ENCODE measurements at places on chromosomes 12 and 14.
A peak's percentile ranks its signal among the peaks of the same experiment; 100 is the strongest.

GRCh38 chr12:116426391-116427136 is 132.6 kb upstream of the MAP1LC3B2 start:
- DNase-seq: no peak

GRCh38 chr12:120940799-120941198 is 36.6 kb upstream of the SPPL3 start:
- no peak for DNase-seq

DNA sequence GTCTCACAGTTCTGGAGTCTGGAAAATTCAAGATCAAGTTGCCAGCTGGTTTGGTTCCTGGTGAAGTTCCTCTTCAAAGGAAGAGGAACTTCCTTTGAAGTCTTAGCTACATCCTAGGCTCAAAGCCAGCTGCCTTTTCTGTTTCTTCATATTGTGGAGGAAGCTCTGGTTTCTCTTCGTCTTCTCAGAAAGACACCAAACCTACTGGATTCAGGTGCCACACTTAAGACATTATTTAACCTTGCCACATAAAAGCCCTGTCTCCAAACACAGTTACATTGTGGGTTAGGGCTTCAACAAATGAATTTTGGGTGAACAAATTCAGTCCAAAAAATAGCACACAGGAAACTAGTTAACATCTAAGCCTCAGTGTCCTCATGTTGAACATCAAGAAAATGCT is 1019.8 kb downstream of the GALC start:
- no peak for DNase-seq

DNA sequence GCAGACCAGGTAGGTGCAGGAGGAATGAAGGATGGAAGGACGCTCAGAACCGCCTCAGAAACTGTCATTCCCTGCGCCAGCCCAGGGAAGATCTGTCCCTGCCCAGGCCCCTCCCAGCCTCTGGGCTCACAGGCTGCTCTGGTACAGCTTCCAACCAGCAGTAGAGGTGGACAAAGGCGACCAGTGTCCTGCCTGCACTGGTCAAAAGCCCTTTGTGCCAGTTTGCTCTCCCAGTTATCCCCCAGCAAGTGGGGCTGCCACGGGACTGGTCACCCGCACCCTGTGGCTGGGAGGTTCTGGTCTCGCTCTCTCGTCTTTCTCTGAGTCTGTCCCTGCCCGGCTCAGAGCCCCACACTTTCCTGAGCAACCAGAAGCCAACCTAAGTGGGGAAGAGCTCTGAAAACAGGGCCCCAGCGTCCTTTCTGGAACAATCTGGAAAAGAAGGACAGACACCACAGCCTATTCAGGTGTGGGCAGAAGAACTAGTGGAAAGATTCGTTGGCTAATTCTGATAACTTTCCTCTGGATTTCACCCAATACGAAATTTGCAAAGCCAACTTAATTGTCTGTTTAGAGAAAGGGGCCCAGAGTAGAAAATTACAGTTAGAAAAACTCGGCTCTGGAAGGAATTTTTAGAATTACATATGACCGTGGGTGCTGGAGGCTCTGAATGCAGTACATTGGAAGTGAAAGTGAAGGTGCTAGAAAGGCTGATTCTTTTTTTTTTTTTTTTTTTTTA is 21.7 kb downstream of the SNRNP35 start:
- DNase-seq: peak; percentile 68

GRCh38 chr12:77610446-77610845 is 220.2 kb upstream of the NAV3 start:
- no peak for DNase-seq

GRCh38 chr12:95413576-95413975 is 60.4 kb upstream of the METAP2 start:
- DNase-seq: no peak

GRCh38 chr12:2650261-2651067 is 144.3 kb upstream of the FKBP4 start:
- DNase-seq: no peak

DNA sequence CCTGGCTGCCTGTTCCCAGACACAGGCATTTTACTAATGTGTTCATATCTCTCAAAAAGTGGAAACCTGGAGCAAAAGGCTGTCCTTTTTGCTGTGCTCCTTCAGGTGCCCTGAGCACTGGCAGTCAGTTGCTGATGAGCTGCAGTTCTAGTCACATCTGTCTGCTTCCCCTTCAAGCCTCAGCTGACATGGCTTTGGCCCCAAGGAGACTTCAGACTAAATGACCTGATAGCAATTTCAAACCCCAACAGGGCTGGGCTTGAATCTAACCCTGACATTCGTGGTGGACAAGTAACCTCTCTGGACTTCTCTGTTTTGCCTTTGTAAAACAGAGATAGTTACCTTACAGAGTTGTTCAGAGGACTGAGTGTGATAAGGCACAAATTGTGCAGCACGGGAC is 5.7 kb downstream of the SERPINA9 start:
- no peak for DNase-seq

- DNase-seq: no peak
Measured at GRCh38 chr12:113284751-113285150, 50.2 kb downstream of the SLC8B1 start.

- no peak for DNase-seq
Measured at GRCh38 chr12:6092784-6093722, 31.4 kb downstream of the VWF start.

- DNase-seq: no peak
Measured at GRCh38 chr12:46402941-46403718, 30.6 kb upstream of the SLC38A2 start.

DNA sequence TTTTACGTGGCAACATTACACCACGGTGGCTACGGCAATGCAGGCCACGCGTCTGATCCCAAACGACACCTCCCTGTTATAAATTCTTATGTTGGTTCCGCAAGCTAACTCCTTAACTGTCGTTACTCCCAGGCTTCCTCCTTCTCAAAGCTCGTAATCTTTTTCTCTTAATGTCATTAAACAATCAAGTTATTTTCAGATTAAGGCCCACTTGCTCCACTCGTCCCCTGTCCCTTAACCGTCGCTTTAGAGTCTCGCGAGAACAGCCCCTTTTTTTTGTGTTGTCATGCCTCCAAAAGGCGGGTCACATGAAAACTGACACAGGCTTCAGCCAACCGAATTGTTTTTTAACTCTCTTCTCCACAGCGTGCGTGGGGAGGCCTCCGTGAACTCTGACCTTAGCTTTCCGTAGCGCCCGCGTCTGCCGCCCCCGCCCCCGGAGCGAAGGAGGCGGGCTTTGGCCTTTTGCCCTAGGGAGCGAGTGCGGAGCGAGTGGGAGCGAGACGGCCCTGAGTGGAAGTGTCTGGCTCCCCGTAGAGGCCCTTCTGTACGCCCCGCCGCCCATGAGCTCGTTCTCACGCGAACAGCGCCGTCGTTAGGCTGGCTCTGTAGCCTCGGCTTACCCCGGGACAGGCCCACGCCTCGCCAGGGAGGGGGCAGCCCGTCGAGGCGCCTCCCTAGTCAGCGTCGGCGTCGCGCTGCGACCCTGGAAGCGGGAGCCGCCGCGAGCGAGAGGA is at the start of gene CAND1:
Gene CAND1 (plus strand): TSS at position 463 of the 737 bp plus-strand sequence. CDS start 360 bp downstream, outside the sequence.
- DNase-seq: peak; percentile 99

DNA sequence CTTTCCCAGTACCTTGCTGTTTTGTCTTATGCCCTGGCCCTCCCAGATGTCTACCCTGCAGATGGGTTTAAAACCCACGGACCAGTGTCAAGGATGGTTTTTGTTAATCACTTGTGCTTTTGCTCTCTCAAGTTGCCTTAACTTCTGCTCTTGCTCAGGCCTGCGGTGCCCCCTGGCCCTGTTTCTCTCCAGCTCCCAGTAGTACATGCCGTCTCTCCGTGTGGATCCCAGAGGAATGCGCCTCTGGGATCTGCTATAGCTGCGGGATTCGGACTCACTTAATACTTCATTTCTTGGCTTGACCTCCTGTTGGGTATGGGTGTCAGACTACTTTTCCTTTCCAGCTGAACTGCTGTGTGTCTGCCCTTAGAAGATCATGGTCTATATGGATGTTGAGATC is 14.5 kb downstream of the PLEKHG3 start:
- DNase-seq: no peak

- DNase-seq: no peak
Measured at GRCh38 chr12:131333136-131333535, 377.8 kb upstream of the SFSWAP start.

- no peak for DNase-seq
Measured at GRCh38 chr12:98213556-98213955, 301.8 kb upstream of the TMPO start.

- no peak for DNase-seq
Measured at GRCh38 chr14:102696856-102697495, 80.3 kb upstream of the TRAF3 start.

DNA sequence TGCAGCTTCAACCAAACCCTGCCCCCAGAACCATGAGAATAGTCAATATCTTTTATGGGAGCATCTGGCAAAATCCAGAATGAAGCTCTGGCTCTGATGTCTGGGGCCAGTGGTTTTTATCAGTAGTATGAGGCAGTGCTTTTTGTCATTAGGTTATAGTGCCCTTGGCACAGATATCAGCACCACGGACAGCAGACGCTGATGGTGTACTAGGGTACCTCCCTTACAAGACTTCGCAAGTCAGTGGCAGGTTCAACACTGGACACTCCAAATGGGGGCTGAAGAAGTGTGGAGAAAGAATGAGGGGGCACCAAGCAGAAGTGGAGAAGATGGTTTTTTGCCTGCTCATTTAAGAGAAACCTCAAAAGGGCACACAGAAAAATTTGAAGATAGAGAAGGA is 68.2 kb upstream of the E2F7 start:
- no peak for DNase-seq

- no peak for DNase-seq
Measured at GRCh38 chr14:47500369-47500768, 175.0 kb downstream of the MDGA2 start.

DNA sequence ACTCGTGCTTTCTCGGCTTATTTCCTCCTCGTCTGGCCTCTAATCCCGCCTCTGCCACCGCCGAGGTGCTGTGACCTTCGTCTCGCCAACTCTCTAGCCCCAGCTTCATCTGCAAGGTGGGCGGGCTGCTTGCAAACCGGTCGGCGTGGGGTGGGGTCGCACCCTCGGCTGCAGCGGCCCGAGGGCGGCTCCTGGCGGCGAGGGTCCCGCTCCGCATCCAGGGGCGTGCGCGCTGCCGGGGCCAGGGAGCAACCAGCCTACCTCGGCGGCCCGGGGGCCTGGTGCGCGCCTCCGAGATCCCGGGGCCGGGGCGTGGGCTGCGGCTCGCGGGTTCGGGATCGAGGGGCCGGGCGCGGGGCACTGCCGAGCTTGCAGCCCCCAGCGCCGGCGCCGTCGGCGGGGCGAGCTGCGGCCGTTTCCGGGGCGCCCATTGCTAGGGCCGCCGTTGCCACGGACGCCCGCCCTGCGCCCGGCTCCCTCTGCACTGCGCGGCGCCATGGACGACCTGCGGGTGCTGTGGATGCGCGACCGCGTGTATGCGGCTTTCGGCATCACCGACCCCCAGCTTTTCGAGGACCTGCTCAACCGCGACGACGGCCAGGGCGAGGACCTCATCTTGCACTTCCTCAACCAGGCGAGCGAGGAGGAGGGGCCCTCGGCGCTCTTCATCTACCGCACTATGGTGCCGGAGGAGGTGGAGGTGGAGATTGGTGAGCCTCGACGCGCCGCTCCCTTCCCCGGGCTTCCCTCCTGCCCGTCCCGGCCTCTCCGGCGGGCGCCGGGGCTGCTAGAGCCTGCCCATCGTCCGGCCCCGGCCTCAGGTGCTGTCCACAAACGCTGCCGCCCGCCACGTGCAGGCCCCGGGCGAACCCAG is at the start of gene DNAH10:
Gene DNAH10 (plus strand): TSS at position 461 of the 874 bp plus-strand sequence. CDS start 36 bp downstream, at position 497.
- DNase-seq: no peak

GRCh38 chr12:85821759-85822158 is 14.4 kb downstream of the RASSF9 start:
- no peak for DNase-seq

DNA sequence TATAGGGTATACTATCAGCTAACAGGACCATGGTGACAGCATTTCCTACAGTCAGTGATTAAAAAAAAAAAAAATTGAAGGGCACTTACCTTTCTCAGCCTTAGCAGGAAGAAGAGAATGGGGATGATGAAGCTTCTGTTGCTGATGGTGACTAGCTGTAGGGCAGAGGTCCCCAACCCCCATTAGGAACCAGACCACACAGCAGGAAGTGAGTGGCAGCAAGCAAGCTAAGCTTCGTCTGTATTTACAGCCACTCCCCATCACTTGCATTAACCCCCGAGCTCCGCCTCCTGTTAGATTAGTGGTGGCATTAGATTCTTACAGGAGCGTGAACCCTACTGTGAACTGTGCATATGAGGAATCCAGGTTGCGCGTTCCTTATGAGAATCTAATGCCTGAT is 91.3 kb upstream of the USP44 start:
- DNase-seq: no peak

DNA sequence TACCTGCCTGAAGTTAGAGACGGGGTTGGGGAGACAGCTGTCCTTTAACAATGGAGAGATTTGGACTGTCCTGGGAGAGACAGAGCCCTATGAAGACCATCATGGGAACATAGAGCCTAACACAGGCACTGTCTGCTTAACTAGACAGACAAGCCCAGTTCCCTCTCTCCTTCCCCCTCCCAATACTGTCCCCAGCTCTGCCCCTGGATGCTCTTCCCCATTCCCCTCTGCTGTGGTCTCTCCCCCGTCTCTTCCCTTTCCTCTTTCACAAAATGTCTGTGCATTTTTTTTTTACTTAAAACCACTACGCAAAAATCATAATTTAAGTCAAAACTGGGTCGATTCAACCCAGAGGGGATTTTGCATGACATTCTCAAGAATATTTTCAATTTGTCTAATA is 232.9 kb downstream of the CHST11 start:
- DNase-seq: no peak

GRCh38 chr14:61091657-61092273 is 110.7 kb downstream of the SLC38A6 start:
- no peak for DNase-seq

DNA sequence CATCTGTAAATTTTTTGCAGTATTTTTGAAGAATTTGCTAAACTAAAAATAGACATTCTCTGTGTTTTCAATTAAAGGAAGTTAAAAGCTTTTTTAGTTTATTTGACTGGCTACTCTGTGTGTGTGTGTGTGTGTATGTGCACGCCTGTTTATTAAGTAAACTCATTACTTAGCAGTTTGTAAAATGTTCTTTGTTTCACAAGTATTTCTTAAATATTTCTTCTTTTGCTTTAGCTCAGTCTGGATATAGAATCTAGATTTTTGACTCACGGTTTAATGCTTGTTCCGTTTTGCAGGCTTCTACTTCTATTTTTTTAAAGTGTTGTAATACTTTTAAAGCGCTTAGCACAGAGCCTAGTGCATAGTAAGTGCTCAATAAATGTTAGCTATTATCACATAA is 46.5 kb upstream of the KCNMB4 start:
- DNase-seq: no peak

DNA sequence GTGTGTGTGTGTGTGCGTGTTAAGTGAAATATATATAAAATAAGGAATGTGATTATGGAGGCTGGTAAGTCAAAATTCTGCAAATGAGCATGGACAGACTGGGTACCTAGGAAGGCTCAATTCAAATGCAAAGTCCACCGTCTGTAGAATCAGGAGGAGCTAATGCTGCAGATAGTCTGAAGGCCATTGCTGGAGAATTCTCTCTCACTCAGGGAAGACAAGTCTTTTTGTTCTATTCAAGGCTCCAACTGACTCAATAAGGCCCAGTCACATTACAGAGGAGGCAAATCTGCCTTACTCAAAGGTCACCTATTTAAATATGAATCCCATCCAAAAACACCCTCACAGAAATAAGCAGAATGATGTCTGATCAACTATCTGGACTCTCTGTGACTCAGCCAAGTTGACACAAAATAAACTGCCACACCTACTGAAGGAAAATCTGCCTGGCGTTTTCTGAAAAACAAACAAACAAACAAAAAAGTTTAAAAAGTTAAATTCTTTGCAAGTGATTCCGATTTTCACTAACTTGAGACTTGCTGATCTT is 684 bp upstream of the KLRF2 start:
- DNase-seq: no peak

GRCh38 chr12:46556819-46557524 is 184.4 kb upstream of the SLC38A2 start:
- no peak for DNase-seq

- no peak for DNase-seq
Measured at GRCh38 chr12:89339526-89339925, 12.8 kb downstream of the DUSP6 start.
